NCI-H446 treated with DMSO at 0.1 percent for 48 hours (cell line): ENCODE measurements at places on chromosomes 1 and 21.

DNA sequence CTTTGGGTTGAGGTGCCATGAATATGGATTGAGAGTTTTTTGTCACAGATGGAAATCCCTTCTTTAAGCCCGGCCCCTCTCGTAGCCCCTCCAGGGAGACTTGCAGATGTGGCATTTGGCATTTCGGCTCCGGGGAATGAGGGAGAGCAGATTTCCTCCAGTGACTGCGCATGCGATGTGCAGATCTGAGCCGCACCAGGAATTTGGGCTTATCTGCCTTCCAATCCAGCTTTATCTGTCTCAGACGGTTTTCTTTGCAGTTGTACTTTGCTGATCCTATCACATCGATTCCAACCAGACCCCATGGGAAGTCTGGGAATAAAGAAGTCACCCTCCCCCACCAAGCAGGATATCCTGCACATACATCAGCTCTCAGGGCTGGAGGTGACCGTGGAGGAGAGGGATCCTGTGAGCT lies 11.7 kb downstream of the KIF26B start:
- no peak for DNase-seq

- DNase-seq = no peak
Measured at GRCh38 chr1:150528196-150528595, 12.6 kb downstream of the FALEC start.

DNA sequence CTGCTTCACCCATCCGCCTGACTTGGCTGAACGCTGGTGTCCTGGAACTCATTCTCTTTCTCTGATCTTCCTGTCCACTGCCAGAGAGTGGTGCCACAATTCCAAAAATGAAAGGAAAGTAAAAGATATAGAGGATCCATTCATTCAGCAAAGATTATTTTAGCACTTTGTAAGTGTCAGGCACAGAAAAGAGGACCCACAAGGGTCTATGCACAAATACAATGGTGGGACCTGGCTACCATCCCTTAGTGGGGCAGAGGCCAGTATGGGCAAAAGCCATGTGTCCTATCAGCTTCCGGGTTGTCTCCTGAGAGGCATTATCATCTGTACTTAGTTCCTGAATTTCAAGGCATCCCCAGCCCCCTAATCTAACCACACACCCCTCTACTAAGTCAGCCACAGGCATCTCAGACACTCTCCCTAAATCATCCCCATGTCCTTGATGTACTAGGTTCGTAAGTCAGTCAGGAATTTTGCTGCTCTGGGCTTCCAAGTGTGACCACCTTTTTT lies 19.0 kb downstream of the SSR2 start:
- no peak for DNase-seq

- no peak for DNase-seq
Measured at GRCh38 chr1:48524892-48525467, 53.0 kb upstream of the SPATA6 start.

DNA sequence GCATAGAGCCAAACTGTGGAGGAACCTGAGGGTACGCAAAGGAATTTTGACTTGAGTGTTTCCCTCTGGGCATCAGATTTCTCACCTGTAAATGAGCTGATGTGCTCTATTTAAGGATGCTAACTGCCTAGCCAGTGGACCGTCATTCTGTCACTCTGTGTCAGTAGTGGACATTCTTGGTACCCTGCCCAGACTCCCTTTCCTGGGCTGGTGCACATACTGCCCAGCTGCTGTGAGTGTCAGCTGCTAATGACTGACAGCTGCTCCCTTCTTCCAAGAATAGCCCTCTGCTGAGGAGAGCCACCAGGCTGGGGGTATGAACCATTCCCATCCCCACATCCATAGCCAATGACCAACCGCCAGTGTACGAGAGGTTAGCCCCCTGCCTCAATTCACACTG lies 193.1 kb upstream of the DAB1 start:
- DNase-seq = no peak

GRCh38 chr1:8373581-8374241 lies 55.8 kb downstream of the SLC45A1 start:
- peak; percentile 44 for DNase-seq
